Left renal pelvis (tissue), 4 donors: ENCODE measurements at places on chromosomes 5 and 9.

DNA sequence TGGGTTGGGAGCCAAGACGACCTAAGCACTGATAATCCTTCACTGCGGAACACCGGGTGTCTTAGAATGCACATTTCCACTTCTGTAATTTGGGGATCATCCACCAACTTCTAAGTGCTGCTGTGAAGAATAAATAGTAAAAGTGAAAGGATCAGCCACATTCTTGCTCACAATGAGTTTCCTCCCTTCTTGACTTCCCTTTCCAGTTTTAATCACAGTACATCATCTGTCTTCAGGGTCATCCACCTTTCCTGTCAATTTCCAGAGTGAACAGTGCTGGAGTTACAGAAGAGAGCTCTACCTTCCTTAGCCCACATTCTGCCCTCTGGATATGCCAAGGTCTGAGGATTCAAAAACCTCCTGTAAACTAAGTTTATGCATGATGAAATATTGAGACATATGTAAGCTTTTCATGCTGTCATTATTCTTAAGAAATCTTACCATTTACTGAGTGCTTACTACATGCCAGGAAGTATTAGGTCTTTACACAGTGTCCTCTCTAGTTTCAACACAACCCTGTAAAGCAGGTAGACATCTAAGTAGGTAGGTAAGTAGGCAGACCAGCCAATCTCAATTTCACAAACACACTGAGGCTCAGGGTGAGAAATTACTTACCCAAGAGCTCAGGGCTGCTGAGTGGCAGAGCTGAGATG lies 105.2 kb downstream of the CDK5RAP2 start:
- no peak for DNase-seq

- DNase-seq = no peak
Observed at GRCh38 chr5:142012186-142012785, 541 bp downstream of the GNPDA1 start.

DNA sequence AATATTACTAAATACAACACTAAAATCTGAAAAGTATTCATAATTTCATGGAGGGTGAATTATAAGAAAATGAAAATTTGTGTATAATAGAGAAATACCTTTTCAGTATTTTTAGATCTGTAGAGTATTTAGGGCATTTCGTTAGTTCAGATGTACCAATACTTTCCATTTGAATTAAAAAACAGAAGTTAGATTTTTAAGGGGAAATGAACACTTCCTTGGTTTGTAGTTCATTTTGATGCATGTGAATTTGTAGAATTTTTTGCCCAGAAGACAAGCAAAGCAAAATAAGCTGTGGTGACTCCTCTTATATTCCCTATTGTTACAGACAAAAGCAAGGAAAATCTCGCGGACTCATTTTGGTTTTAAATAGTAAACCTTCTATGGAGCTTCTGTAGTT lies 209.0 kb upstream of the RPS23 start:
- no peak for DNase-seq

GRCh38 chr5:175003531-175003930 lies 279.1 kb downstream of the MSX2 start:
- DNase-seq = no peak

- DNase-seq = no peak
Observed at GRCh38 chr5:40813698-40814281, 15.6 kb upstream of the PRKAA1 start.

DNA sequence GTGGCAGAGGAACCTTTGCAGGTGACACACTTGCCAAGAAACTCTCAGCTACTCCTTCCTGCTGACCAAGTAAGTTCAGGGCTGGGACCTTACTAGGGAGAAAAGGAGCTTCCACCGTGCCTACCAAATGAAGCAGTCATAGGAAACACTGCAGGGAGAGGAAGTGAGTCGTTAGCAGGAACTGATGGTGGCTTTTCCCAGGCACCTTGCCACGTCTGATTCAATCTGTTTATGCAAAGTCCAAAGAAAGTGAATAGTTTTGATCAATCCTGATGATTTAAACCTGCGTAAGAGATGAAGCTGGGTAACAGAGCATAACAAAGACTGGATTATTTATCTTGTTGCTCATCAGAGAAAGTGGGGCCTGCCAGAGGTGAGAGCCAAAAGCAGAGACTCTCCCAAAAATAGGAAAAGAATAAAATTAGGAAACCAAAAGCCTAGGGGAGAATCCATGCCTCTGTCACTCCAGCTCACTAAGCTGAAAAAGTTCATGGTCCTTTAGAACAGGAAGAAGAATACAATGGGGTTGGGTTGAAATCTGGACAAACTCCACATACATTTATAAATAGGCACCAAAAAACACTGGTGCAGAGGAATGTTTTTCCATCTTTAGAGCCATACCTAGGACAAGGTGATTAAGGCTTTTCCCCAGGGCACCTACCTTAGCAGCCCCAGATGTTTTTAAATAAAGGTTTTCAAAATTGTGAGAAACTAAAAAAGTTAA lies 9.3 kb upstream of the PFDN1 start:
- no peak for DNase-seq

DNA sequence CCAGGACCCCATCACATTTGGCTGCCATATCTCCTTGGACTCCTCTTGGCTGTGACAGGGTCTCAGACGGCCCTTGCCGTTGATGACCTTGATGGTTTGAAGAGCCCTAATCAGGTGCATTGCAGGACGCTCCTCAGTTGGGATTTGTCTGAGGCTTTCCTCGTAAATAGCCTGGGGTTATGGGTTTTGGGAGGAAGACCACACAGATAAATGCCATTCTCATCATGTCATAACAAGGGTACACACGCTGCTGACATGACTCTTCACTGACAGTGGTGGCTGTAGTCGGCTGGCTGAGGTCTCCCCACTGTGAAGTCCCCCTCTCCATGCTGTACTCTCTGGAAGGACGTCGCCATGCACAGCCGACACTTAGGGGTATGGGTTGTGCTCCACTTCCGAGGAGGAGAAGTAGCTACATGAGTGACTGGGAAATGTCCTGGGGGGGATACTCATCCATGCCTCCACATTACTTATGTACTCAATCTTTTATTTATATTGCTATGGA lies 42.9 kb upstream of the SPTLC1 start:
- DNase-seq = no peak

DNA sequence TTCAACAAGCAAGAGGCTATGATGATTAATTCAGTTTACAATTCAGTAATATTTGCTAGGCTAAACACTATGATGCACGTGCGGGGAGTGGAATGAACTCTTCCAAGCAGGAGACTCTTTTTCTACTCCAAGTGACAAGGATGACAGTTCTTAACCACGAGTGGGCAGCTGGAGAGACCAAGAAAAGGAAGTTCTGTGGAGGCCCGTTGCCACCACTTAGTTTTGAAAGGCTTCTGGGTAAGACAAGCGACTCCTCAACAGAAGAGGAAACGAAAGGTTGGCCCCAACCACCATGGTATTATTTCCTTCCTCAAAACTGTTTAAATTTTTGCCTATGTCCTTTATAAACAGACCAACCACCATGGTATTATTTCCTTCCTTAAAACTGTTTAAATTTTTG lies 2.8 kb downstream of the DCAF12 start:
- DNase-seq = no peak

- DNase-seq = no peak
Observed at GRCh38 chr5:637581-638450, 25.7 kb downstream of the CEP72 start.

GRCh38 chr9:137070906-137071275 lies 534 bp upstream of the SAPCD2 start:
- DNase-seq = no peak

- DNase-seq = peak; percentile 34
Observed at GRCh38 chr5:155665361-155665760, 651.8 kb downstream of the KIF4B start.

GRCh38 chr5:29382780-29383179 lies 1810.7 kb upstream of the CDH6 start:
- DNase-seq = no peak

DNA sequence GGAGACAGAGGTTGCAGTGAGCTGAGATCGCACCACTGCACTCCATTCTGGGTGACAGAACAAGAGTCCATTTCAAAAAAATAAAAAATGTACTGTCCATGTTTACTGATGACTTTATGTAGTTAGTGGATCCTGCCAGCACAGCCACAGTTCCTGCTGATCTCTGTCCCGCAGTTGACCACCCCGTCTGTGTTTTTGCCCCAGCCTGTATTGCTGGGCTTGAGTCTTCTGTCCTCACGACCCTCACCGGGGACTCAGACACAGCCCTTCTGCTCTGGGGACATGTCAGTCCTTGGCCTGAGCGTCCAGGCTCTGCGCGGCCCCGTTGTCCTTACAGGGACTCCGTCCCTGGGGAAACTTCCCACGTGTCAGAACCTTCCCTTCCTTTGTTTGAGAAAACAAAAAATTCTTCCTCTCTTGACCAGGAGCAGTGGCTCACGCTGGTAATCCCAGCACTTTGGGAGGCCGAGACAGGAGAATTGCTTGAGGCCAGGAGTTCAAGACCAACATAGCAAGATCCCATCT lies 14.5 kb downstream of the SURF6 start:
- no peak for DNase-seq

- no peak for DNase-seq
Observed at GRCh38 chr5:19519448-19519847, 468.6 kb downstream of the CDH18 start.

DNA sequence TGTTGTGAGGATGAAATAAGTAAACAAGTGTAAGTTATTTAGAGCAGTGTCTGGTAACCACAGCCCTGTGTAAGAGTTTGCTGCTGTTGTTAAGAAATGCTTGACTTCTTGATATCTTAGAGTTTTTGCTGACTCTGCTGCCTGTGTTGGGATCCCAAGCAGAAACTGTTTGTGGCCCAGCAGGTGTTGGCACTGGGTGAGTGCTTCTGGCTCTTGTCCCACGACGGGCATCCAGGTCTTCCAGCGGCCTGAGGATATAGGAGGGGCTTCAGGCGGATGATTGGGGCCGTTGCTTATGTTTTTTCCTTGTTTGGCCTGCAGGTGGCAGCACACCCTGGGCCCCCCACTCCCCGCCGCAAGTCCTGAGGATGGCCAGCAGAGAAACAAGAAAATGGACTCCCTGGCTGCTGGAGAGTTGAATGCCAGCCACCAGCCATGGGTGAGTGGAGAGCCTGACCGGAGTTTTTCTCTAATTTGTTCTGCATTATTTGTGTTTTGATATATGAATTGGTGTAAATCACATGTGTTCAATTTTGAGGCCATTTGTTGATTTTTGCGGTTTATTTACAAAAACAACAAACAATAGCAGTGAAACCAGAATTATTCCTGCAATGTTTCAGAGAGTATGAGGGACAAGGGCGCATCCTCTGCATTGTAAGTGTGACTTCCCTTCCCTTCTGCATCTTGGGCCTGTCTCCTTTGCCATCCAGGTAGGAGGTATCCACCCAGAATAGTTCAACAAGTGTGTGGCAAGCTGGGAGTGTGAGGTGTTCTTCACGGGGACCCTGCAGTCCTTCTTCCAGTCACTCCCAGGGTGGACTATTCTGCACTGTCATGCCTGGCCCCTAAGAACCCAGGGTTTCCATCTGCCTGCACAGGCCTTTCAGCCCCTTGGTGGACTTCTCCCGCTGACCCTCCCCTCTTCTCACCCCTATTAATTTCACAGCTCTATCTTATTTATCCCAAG lies 50.3 kb downstream of the SLC22A5 start:
- DNase-seq = no peak

- no peak for DNase-seq
Observed at GRCh38 chr9:100066539-100066938, 32.3 kb downstream of the ERP44 start.

DNA sequence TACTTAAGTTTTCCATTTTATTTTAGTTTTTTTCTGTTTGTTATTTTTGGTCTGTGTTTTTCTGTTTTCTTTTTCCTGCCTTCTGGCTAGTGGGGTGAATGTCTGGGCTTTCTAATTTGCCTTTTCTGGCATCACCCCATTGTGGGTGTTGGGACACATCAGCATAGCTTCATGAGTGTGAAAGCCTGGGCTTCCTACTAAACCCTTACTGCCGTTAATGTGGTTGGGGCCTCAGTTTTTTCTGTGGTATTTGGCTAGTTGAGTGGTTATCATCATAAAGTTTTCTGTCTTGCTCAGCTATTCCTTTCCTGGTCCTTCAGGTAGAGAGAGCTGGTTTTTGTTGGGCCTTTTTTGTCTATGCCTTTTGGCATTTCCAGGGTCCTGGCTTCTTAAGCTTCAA lies 21.4 kb downstream of the C5orf47 start:
- DNase-seq = no peak

- DNase-seq = no peak
Observed at GRCh38 chr5:51091816-51092215, 291.4 kb upstream of the ISL1 start.

DNA sequence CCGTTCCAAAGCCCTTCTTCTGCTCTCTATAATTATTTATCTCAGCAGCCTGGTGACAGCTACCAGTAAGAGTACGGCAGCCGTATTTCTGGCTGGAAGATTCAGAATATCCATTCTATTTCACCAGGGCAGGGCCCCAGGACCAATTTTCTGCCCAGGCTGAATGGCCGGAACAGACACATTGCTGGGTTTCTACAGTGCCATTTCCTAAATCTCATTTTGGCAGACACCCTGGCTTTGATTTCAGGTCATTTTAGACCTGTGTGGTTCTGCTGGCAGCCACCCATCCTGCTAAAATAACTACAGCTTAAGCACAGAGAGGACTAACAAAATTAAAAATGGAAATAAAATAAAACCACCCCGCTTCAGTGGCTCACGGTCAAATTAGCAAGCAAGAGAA lies 95.0 kb downstream of the CRB2 start:
- no peak for DNase-seq

DNA sequence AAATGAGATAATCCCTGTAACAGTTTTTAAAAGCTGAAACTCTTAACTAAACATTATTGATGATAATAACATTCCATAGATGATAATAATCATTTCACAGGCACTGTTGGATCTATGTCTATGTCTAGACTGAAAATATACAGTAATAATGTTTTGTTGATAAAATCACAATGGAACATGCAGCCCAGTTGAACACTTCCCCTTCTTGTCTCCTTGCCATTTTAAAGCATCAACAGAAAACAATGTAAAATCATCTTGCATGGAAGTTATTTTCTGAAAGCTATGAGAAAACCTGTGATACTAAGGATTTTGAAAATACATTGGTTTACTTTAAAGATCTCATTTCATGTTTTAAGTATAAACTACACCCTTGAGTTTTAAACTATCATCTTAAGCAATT lies 1.9 kb downstream of the GAPT start:
- DNase-seq = no peak

DNA sequence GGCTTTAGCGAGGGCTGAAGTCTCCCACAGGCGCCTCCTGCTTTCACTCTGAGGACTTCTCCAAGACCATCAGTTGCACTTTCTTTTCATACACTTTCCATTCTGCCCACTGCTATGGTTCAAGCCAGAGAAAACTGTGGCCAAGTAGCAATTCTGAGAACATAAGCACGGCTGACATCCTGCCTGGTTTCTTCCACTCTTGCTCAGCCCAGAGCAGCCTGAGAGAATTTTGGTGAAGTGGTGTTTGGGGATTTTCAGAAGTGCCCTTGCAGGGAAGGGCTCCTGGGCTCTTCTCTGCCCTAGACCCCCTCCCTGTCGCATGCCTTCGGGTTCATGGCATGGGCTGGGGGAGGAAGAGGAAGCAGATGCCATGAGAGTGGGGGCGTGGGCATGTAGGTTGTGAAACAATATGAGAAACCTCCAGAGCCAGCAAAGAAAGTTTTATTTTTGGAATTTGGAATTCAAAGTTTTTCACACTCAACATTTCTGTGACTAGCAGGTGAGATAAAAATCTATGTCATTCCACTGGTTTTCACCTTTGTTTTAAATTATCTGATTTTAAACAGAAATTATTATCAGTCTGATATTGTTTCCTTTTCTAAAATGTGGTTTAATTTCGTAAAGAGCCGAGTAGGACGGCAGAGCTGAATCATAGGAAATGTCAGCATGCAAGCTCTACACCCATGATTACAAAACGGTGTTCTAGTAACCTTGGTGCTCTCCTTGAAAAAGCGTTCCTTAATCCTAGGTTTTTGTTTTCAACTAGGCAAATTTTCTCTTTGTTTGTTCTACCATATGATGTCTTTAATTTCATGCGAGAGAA lies 27.8 kb upstream of the TNFSF8 start:
- DNase-seq = no peak

- no peak for DNase-seq
Observed at GRCh38 chr9:5430912-5431311, 6.8 kb downstream of the PLGRKT start.
